ENCODE measurements at places on chromosomes 5 and 9.

GRCh38 chr9:35555246-35555701 is 49.8 kb upstream of the TESK1 start:
- DNase-seq = no peak

DNA sequence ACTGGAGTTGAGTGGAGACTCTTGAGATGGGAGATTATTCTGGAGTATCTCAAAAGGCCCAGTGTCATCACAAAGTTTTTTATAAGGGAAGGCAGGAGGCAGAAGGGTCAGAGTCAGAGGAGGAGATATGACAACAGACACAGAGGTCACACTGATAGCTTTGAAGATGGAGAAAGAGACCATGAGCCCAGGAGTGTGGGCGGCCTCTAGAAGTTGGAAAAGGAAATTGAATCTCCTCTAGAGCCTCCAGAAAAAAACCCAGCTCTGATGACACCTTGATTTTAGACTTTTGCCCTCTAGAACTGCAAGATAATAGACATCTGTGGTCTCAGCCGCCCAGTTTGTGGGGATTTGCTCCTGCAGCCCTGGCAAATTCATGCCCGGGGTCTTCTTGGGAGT is 64.8 kb upstream of the SPTLC1 start:
- no peak for DNase-seq

- no peak for DNase-seq
Observed at GRCh38 chr9:4196376-4196775, 103.5 kb downstream of the GLIS3 start.

GRCh38 chr9:123360161-123361085 is 4.4 kb downstream of the CRB2 start:
- DNase-seq = no peak

DNA sequence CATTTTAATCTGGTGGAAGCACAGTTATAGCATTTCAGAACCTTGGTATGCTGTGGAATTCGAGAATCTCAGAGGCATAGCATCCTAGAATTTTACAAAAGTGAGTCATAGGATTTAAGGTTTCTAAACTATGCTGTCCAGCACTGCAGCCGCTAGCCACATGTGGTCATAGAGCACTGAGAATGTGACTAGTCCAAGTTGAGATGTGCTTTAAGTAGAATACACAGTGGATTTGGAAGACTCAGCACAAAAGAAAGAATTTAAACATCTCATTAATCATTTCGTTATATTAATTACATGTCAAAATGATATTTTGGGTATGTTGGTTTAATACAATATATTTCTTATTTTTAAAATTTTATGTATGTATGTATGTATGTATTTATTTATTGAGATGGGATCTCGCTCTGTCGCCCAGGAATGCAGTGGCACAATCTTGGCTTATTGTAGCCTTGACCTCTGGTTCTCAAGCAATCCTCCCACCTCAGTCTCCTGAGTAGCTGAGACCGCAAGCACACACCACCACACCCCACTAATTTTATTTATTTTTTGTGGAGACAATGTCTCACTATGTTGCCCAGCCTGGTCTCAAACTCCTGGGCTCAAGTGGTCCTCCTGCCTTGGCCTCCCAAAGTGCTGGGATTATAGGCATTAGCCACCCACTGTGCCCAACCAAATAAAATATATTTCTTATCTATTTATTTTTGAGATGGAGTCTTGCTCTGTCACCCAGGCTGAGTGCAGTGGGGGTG is 20.4 kb upstream of the RPS14 start:
- DNase-seq = peak; percentile 75

GRCh38 chr9:124122813-124123462 is 111.4 kb downstream of the LHX2 start:
- peak; percentile 62 for DNase-seq

DNA sequence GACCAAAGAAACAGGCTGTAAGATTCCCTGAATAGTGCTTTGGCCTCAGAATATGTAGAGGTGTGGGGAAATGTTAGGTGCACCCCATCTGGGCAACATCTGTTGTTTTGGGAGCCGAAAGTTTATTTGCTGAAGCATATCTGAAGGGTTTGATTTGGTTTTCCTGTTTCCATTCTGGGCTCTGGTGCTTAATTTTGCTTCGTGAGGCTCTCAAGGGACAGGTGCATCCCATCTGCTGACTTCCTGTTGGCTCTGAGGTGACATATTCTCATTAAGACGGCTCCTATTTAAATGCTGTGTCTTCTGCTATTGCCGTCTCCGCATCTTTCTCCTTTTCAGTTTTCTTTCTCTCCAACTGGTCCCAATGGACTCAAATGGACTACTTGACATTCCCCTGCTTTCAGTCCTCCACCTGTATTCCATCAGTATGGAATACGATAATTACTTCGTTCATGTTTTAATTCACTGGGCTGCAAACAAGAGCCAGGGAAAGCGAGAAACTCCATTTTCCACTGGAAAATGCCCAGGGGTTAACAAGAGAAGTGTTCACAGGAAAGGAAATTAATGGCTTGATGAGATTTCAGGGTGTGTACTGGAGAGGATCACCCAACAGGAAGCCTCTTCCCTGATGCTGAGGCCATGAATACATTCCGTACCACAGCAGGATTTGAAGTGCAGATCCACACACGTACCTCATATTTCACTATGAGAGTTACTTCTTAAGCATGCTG is 104.0 kb downstream of the MTX3 start:
- DNase-seq = no peak

DNA sequence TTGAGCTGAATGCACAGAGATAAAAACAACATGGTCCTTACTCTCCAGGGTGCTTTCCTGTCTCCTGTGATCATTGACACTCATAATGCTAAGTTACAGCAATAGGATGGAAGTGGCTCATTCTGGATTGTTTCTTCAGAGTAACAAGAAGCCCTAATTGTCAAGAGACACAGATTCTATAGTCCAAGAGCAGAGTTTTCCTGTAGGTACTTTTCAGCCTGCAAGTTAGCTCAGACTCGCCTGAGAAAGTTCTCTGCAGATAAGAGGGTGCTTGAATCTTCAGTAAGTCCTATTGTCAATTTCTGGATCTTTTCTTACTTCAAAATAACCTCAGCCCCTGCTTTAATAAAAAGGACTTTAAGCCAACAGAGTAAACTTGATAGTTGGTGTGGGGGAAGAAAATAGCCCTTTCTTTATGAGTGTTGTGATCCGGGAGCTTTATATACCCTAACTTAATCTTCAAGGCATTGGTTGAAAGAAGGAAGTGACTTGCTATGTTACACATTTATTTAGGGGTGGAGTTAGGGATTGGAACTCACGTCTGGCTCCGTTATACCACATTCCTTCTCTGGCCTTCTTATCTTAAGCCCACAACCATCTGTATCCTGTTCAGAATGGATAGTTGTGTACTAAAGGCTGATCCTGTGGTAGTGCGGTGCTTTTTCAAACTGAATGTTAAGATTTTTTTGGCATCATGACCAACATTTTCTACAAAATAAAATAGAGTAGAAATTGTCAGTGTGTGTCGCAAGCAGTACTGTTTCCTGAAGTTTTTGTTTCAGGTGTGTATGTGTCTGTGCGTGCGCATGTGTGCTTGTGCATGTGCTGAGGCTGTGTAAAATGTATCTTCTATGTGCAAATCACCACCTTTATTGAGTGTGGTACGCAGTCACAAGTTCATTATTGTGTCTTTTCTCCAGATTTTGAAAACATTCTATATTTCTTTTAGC is 173.9 kb downstream of the WDR70 start:
- DNase-seq = peak; percentile 57

GRCh38 chr5:122401976-122402725 is 90.1 kb downstream of the SNCAIP start:
- no peak for DNase-seq

GRCh38 chr9:71962328-71962727 is 50.9 kb downstream of the C9orf85 start:
- DNase-seq = no peak

GRCh38 chr9:76336027-76336426 is 58.2 kb downstream of the RFK start:
- no peak for DNase-seq

GRCh38 chr5:36052538-36052937 is 14.1 kb downstream of the UGT3A2 start:
- no peak for DNase-seq

- no peak for DNase-seq
Observed at GRCh38 chr9:122672481-122672880, 2.4 kb upstream of the OR1L3 start.
